DND-41 (cell line): ENCODE measurements at places on chromosomes 7 and 10.

GRCh38 chr10:74585231-74586087 lies 240.9 kb upstream of the KAT6B start:
- peak; percentile 60 for DNase-seq

GRCh38 chr7:39164887-39165286 lies 187.2 kb downstream of the POU6F2 start:
- no peak for DNase-seq

GRCh38 chr10:124349996-124350280 lies 68.8 kb downstream of the OAT start:
- DNase-seq: no peak

DNA sequence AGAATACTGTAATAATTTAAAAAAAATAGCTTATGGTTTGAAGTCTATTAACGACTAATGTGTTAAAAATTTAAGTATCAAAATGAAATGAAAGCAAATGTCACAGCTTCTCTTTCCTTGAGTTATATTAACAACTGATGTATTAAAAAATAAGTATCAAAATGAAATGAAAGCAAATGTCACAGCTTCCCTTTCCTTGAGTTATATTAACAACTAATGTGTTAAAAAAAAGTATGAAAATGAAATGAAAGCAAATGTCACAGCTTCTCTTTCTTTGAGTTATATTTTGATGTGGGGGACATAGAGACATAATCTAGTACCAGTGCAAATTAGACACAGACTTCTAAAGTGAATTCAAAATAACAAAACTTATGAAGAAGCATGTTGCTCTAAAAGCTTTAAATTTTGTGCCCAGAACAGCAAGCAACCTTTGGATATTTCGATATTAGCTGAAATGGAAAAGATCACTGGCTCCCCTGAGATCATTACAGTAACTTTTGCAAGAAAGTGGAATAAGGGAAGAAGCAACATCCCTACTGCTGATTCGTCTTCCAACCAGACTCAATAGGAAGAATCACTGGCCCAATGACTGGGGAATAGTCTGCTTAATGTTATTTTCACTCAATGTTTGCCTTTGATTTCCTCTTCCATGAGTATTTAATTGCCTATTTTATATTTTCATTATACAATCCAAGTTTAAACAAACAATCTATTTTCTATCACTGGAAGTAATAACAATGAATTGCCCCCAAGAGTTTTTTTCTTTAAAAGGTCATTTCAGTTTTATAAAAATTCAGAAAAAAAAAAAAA lies 8.0 kb downstream of the SKAP2 start:
- no peak for DNase-seq

- peak; percentile 58 for DNase-seq
Observed at GRCh38 chr10:92291921-92292845, 1.2 kb downstream of the MARCHF5 start.

- DNase-seq: no peak
Observed at GRCh38 chr10:24884316-24884715, 68.1 kb downstream of the PRTFDC1 start.

- DNase-seq: no peak
Observed at GRCh38 chr7:45459476-45459875, 114.7 kb upstream of the ADCY1 start.

DNA sequence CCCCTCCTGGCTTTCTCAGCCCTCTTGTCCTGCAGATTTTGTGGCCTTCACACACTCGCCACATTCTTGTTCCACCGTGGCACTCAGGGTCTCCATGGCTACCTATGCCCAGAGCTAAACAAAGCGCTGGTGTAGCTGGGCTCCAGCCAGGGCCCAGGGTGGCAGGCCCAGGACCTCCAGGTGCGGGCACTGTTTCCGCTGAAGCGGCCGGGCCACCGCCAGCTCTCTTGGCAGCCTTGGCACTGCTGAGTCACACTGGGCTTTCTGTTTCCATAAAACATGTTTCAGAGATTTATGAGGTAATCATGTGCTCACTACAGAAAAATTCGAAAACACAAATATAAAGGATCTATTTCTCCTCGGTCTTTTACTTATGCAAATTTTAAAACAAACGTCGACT lies 51.3 kb downstream of the AOC1 start:
- no peak for DNase-seq

GRCh38 chr7:79377097-79377496 lies 76.4 kb downstream of the MAGI2 start:
- no peak for DNase-seq

DNA sequence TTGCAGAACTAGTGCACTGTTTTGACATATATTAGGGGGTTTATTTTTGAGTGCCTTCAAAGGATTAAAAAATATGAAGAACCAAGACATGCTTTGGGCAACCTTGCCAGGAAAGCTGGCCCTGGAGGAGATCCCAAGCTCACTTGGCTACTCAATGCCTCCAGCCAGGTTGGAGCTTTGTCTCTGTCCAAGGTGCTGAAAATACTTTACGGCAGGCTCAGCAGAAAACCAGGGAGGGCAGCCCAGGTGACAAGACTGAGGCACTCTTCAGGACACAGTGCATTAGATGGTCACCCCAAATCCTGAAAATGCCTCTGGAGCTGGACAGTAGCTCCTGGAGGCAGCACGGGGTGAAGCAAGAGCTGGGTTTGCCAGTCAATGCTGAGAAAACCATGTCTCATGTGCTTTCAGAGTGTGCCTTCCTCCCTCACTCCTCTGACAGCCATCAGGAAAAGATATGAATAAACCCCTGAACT lies 5.8 kb upstream of the KCNH2 start:
- DNase-seq: peak; percentile 54

- no peak for DNase-seq
Observed at GRCh38 chr7:146654048-146654447, 537.4 kb downstream of the CNTNAP2 start.

DNA sequence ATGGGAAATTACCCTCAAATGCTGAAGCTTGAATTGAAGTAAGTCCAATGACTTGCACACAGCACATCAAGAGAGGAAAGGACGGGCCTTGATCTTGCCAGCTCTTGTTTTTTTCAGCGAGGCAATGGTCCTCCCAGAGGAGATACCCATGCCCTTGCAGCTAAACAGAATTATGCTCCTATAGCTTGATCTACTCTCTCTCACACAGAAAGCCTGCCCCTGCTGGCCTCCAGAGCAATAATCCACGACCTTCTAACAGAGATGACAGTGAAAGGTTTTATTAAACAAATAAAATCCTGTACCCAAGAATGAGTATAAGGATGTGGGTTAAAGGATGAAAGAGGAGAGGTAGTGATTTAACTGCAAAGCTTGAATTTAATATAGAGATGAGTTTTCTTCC lies 268.0 kb downstream of the ADRA2A start:
- no peak for DNase-seq

GRCh38 chr10:7243139-7243538 lies 167.7 kb downstream of the SFMBT2 start:
- no peak for DNase-seq

DNA sequence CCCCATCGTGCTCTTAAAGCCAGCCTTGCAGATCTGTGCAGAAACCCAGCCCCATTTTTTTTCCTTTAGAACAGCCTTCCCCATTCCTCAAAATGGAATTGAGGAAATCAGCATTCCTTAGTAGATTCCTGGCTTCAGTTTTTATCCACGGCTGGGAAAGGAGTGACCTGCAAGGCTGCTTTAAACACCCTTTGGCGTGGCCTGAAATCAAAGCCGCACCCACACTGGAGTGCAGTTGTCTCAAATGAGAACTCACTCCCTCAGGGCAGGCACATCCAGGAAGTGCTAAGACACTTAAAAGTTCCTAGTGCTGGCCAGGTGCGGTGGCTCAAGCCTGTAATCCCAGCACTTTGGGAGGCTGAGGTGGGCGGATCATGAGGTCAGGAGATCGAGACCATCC lies 34.8 kb downstream of the HTR5A start:
- DNase-seq: no peak

DNA sequence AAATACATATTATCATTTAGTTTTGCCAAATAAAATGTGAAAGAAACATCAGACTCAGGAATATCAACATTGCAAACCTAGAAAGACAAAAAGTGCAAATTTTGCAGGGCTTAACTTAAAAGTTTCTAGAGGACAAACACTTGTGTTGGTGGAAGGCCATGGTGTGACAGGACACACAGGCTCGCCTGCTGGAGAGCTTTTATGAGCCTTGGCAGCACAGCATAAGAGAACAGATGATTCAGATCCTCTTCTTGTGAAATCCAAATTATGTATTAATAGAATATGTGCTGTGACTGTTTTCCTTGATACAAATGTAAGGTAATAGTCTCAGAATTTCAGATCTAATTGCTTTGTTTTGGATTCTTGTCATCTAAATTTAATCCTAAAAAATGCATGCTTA lies 72.9 kb upstream of the ABCB5 start:
- no peak for DNase-seq

- no peak for DNase-seq
Observed at GRCh38 chr7:24709051-24709450, 48.2 kb downstream of the GSDME start.

GRCh38 chr10:49241385-49241784 lies 53.2 kb upstream of the TMEM273 start:
- no peak for DNase-seq

GRCh38 chr7:117216436-117217069 lies 106.3 kb downstream of the WNT2 start:
- DNase-seq: no peak

DNA sequence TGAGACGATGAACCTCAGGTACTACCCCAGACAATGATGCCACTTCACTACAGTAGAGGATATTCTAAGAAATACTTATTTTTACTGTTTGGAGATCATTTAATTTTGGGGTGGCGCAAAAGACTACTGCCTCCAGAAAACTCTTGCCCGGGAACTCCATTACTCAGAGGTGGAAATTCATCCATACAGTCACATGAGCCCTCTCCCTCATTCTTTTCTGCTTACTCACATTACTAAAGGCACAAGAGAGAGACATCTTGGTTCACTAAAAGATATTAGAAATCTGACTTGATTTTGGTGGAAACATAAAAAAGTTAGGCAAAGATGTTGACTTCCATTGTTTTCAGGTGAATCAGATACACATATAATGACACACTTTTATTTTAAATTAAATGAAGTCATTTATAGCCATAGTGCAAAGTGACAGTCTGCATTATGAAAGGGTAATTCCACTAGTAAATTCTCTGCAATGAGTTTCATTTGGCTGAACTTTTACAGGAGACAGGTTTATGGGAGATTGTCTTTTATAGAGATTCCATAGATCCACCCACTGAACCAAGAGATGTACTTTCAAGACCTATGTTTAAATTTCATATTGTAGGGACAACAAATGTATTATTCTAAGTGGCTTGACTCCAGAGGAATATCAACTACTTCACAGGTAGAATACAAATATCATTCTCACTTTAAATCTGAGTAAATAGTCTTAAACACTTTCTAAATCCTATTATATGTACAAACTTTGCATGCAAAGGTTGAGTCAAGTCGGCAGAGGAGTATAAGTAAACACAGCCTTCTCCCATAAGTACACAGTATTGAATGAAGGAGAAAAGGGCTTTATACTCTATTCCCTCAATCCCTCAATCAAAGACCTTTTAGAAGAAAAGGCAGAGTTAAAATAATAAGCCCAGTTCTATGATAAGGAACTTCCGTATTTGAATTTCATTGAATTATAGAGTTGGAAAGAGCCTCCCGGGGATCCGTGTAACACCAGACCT lies 18.8 kb downstream of the NEBL start:
- DNase-seq: no peak

GRCh38 chr7:85103962-85104361 lies 82.9 kb downstream of the SEMA3D start:
- DNase-seq: no peak

- DNase-seq: no peak
Observed at GRCh38 chr10:13681960-13682359, 95.2 kb downstream of the PRPF18 start.

DNA sequence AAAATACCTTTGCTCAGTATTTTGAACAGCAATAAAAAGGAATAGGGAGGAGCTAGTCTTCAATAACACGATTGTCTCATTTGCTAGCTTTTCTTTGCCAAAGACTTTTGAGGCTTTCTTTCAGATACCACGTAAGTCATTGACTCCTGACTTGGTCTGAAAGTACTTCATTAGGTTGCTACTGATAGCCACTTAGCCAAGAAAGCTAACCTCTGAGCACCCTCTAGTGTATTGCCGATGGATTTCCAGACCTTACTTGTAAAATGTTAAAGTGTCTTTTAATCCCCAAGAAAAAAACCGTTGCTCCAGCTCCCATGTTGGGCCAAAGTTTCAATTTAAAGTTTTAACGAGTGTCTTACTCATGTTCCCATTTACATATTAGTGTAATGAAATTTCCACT lies 63.4 kb upstream of the STRIP2 start:
- DNase-seq: no peak

DNA sequence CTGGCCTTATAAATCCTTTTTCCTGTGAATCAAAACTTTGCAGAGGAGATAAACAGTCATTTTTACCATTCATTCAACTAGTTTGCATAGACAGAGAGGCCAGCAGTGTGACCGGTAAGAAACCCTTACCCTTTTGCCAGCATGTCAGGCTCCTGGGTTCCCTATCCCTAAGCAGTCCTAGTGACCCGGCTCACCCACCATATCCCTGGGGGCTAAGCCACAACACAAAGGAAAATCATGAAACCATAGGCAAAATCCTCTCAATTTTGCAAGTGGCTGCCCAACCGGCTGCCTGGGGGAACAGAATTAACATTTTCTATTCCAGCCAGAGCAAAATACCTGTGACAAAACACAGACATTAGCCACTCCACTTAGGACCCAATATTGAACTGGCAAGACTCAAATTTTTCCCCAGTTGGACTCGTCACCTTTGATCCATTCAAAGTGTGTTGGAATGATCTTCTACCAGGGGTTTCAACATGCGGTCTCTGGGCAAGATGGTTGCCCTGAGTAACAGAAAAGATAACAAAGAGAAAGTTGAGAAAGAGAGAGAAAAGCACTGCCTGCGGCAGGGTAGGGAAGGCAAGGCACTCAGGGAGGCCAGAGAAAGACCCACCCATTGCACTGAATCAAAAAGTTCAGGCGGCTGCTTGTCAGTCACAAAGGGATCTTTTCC lies 174.8 kb upstream of the NAMPT start:
- DNase-seq: no peak

DNA sequence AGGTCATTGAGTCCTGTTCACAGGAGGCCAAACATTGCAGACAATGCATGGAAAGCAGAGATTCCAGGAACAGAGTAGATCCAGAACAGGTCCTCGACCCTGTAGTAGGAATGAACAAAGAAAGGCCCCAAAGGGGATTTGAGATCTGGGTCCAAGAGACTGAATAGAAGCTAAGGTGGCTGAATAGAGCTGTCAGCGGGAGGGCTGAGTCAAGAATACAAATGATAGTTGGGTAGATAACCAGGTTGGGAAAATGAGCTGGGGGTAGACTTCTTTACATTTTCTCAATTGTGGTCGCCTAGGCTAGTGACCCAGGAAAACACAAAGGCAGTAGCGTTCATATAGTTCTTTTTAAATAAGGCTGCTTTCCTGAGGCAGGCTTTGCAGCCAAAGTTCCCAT lies 103.4 kb upstream of the ELMO1 start:
- no peak for DNase-seq
